Activated CD4-positive, CD25-positive, alpha-beta regulatory T cell treated with anti-CD3 and anti-CD28 coated beads, Interleukin-2, amount 50 U/mL, for 16 hours (primary cell): ENCODE measurements at places on chromosomes 6 and 20.

- DNase-seq, result no peak
Observed at GRCh38 chr20:22821081-22821727, 213.9 kb upstream of the SSTR4 start.

- no peak for DNase-seq
Observed at GRCh38 chr6:46704562-46704961, 16.9 kb downstream of the TDRD6 start.

- DNase-seq, result no peak
Observed at GRCh38 chr6:14454473-14454775, 336.9 kb downstream of the CD83 start.

- DNase-seq, result no peak
Observed at GRCh38 chr6:147103694-147104093, 100.5 kb upstream of the STXBP5 start.

DNA sequence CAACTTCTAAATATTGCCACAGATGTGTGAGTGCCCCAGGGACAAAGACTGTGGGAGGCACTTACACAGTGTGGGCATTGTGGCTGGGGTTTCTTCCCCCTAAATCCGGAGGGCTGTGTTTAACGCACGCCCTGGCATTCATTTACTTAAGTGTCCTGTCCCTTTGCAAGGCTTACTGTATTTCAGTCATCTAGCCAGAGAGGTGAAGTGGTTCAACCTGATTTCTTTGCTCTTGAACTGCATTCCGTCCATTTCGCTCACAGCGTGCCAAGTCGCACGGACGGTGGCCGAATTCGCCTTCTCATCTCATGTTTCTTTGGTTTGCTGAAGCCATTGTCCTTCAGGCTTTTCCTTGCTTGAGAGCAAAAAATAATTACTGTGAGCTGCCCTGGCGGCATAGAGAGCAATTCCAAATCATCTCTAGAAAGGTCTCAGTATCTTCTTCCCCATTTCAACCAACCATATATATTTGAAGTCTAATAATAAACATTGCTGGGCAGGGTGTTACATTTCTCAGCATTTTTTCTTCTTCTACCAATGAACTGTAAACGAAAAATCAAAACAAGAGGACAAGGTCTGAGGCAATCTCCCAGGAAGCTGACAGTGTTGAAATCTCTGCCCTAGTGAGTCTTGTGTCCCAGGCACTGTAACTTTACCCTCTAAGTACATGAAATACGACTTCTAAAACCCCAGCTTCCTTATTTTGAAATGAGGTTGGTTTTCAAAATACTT, 16.9 kb downstream of the SYTL3 start:
- DNase-seq, result no peak

DNA sequence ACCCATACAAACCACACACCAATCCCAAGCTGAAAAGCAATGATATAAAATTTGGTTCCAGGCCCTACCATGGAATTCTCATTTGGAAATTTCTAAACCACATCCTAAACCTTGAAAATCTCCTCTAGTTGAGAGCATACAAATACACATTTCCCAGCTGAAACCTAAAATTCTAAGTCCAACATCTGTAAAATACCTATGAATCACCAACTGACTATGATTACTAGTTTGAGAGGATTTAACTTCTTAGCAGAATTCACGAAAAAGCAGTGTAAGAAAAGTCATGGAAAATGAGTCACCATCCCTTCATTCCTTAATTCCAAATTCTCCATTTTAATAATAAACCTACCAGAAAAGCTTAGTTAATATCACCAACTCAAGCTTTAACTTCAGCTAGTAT, 15.4 kb downstream of the RANBP9 start:
- no peak for DNase-seq

GRCh38 chr20:39800111-39800510, 838.0 kb downstream of the DHX35 start:
- no peak for DNase-seq

DNA sequence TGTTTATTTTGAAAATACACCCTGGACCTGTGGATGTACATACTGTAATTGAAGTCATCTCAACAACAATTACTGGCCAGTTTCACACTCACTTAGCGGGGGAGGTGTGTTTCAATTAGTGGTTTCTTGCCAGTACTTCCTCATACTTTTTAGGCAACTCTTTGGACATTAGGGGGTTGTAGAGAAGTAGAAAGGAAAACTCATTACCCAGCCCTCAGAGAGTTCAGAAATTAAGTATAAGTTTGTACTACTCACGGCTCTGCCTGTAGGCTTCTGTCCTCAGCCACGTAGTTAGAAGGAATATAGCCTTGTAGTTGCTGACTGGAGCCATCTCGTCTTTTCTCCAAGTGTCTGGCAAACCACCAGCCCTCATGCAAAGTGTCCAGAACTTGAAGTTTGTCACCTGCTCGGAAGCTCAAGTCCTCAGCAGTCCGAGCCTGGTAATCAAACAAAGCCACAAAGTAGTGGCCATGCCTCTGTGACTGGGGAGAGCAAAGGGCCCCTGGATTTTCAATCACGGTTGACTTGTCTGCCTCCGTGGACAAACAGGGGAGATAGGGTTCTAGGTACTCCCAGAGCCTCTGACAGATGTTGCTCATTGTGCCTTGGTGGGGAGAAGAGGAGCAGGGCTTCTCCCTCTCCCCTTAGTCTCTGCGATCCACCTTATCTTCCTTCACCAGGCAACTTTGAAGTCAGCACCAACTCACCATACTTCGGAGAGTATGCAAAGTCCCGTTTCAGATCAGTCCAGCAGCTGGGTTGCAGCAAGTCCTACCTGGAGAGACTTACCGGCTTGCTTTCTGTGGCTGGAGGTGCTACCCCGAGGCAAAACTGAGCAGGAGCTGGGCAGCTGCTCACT, 749 bp downstream of the FRK start:
- DNase-seq, result no peak

DNA sequence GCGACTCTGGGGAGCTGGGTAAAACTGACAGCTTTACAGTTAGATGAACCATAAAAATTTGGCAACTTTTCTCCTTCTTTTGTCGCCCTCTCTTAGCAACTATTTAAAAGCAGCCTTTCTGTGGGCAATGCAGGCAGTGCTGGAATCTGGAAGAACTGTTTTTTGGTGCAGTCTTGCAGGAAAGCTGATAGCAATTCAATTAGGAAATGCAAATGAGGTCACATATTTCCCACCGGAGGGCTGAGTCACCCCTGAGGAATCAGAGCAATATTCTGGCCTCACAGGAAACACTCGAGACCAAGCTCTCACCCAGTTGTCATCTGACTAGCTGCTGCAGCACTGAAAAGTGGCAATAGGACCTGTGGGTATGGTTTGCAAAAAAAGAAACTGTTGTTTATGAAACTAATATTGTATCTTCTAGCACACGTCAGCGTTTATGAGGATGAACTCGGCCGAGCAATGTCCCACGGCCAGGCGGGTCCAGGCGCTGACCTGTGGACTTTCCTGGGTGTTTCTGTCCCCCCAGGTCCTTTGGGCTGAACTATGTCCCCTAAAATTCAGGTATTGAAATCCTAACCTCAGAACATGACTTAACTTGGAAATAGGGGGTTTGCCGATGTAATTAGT, 312.3 kb downstream of the TAF4 start:
- no peak for DNase-seq

- DNase-seq, result no peak
Observed at GRCh38 chr20:16917636-16918035, 169.5 kb downstream of the OTOR start.

GRCh38 chr20:47389867-47390347, 33.4 kb upstream of the ZMYND8 start:
- no peak for DNase-seq

- no peak for DNase-seq
Observed at GRCh38 chr20:22529150-22530019, 55.0 kb downstream of the FOXA2 start.

DNA sequence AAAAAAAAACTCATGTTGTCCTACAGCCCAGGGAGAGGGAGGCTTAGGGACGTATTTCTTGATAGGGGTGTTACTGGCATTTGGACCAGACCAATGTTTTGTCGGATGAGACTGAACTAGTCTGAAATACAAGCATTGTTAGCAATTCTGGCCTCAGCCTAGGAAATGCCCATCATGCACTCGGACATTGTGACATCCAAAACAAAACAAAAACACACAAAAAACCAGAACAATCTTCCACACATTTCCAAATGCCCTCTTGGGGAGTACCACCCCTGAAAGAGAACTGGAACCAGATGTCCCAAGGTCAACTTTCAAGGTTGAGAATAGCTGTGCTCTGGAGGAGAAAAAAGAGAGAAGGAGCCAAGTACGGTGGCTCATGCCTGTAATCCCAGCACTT, 299.1 kb upstream of the JARID2 start:
- no peak for DNase-seq

DNA sequence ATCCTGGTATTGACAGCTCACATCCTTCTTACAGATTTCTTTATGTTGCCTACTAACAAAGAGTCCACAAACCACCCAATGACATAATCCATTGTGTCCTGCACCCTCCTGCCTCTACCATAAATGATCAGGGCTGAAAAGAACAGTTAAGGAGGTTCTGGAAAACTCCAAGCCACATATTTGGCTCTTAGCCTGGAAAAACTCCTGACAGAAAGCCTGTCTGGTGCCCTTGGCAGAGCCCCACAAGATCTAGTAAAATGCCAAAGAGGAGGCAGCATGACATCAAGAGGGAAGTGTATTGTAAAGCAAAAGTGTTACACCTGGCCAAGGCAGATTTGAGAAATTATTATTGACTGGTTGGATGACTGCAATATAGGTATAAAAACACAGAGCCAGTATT, 126.4 kb upstream of the VGLL2 start:
- no peak for DNase-seq

DNA sequence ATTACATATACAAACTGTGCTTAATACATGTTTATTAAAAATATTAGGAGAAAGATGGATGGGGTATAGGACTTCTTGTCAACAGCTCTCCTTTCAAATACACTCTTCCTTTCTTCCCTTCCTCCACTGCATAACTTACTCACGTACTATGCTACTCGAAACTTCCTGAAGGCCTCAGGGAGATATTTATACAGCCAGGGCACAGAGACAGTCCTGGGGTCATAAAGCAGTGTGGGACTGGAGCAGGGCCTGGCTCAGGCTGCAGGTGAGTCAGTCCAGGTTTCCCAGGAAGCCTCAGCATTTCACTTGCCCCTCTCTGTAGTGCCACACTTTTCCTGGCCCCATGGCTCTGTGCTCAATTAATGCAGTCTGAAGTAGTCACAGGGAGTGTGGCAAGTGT, 157.0 kb downstream of the UBE3D start:
- no peak for DNase-seq

DNA sequence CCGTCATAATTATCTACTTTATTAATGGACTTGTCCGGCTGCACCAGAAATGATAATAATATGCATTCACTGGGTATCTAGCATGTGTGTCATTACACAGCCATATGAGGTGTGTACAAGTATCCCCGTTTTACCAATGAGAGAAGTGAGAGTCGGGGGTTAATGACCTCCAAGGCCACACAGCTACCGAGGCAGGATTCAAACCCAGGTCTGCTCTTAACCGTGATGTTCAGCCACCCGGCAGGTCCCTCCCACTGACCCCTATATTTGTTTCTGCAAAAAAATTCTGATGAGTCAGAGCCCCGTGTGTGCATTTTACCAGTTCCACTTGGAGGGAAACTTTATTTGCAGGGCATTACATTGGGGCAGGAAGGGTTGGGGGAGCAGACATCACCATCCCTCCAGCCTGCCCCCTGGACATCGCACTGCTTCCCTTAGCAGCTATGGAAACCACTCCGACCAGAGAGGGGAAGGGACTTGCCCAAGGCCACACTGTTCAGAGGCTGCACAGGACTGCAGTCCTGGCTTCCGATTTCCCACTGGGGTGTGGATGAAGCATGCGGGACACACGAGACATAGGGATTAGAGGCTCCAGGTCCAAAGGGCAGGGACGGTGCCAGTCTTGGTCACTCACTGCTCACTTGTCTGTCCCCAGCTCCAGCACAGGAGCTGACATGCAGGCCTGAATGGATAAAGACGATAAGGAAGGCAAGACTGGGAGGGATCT, 10.1 kb upstream of the SRC start:
- no peak for DNase-seq

DNA sequence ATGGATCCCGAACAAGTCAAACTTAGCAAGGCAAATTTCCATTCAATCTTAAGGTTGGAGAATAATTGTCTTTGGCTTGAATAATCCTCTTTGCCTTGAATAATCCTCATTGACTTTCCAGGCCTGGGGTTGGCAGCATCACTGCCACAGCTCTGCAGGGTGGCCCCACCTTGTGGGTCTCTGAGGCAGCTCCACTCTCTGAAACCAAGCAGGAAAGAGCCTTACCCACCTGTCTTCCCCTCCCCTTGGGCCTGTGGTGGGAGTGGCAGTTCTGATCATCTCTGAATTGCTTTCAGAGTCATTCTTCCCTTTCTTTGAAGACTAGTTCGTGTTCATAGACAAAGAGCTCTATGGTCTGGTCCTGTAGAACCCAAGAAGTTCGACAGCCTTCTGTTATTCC, 47.5 kb downstream of the KCNQ5 start:
- no peak for DNase-seq

DNA sequence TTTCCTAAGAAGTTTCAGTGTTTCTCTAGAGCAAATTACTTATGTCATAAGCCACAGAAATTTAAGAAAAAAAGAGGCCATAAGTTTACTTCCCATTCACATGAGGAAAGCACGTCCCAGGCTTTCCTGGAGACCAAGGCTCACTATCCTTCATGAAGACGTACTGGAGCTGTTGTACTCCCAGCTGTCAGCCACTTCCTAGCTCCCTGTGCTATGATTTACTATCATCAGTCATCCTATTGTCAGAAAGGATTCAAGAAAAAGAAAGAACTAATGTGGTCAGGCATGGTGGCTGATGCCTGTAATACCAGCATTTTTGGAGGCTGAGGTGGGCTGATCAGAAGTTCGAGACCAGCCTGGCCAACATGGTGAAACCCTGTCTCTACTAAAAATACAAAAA, 337.4 kb upstream of the SOX4 start:
- DNase-seq, result no peak

- no peak for DNase-seq
Observed at GRCh38 chr6:44049989-44050871, 77.0 kb downstream of the MRPL14 start.

GRCh38 chr20:23043376-23043775, 6.1 kb downstream of the THBD start:
- DNase-seq, result no peak

- no peak for DNase-seq
Observed at GRCh38 chr20:58127701-58128111, 100.7 kb downstream of the ANKRD60 start.

GRCh38 chr6:47318236-47318989, 8.7 kb upstream of the TNFRSF21 start:
- DNase-seq, result no peak

DNA sequence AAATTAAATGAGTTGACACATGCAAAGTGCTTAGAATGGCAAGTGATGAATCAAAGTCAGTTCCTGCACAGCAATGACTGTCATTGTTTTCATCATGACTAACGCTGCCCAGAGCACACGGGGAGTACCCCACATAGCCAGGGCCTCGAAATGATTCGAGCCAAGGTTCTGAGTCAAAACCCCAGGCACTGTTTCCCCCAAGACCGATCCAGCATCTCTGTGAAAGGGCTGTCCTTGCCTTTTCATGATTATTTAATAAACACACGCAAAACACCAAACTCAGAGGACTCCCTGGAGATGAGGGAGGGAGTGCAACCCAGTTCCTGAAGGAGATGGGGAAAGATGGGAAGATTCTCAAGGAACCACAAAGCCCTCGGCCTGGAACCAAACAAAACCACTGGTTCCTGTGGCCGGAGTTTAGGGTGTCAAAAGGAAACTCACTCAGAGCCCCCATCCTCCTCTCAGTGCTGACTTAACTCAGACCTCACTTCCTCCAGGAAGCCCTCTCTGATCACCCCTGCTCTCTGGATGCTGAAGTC, 3.8 kb downstream of the PREX1 start:
- peak; percentile 40 for DNase-seq
